ENCODE measurements at places on chromosomes 7 and 10.

DNA sequence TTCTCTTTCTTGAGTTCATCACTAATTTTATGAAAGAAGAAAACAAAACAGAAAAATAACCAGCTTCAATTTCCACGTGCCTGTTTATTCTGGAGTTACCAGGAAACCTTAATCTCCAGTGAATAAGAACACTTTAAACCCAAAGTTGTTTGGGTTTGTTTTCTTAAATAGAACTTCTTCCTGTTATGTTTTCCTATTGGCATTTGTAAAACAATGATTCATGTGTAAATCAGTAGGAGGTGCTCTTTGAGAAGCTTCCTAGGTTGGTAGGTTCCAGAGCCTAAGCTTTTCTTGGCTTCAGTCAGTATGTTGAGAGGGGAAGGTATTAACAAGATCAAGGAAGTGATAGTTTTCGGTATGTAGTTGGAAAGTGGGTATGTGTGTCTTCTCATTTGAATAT, 119.0 kb downstream of the BICC1 start:
- DNase-seq: no peak

GRCh38 chr7:55774327-55775050, 88.1 kb downstream of the SEPTIN14 start:
- DNase-seq: peak; percentile 33

DNA sequence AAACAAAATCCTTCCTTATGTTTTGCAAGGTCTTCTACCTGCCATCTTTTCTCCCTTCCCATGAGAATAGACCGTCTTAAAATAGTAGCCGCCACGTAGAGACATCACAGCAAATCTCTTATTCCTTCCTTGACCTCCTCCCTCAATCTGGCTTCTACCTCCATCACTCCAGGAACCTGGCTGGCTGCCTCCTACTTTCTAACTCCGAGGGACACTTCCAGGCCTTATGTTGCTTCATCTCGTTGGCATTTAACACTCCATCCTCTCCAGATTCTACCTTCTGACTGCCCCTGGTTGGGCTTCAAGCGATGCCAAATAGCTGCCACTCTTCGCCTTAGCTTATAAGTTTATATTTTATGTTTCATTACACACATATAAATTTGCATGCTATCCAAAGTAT, 26.4 kb upstream of the CALN1 start:
- DNase-seq: no peak

DNA sequence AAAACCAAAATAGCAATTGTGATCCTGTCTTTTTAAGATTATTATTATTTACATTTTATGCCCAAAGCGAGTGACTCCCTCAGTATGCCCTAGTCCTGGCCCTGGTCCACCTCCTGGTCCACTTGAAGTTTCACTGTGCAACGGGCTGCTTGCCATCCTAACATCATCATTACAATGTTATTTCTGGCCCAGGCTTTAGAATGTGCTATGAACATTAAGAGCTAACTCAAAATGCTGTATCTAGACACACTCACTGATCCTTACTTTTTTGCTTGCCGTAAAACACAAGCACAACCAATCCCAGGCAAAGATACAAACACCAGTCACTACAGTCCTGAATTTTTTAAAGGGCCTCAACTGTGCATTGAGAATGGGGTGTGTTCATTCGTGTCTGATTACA, 38.4 kb downstream of the RHOBTB1 start:
- DNase-seq: no peak

DNA sequence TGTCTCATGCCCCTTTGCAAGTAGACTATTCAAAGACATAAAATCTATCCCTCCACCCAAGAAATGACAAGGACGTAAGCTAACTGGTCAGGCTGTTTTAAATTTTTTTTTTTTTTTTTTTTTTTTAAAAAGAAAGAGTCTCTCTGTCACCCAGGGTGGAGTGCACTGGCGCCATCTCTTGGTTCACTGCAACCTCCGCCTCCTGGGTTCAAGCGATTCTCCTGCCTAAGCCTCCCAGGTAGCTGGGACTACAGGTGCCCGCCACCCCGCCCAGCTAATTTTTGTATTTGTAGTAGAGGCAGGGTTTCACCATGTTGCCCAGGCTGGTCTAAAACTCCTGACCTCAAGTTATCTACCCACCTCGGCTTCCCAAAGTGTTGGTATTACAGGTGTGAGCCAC, 11.2 kb downstream of the TRA2A start:
- no peak for DNase-seq

DNA sequence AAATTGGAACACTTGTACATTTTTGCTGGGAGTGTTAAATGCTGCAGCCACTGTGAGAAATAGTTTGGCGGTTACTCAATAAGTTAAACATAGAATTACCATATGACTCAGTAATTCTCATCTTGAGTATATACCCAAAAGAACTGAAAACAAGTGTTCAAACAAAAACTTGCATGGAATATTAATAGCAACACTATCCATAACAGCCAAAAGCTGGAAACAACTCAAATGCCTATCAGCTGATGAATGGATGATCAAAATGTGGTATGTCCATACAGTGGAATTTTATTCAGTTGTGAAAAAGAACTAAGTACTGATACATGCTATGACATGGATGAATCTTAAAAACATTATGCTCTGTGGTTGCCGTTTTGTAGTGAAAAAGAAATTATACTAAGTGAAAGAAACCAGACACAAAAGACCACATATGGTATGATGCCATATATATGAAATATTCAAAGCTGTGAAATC, 63.0 kb upstream of the SP4 start:
- DNase-seq: no peak

DNA sequence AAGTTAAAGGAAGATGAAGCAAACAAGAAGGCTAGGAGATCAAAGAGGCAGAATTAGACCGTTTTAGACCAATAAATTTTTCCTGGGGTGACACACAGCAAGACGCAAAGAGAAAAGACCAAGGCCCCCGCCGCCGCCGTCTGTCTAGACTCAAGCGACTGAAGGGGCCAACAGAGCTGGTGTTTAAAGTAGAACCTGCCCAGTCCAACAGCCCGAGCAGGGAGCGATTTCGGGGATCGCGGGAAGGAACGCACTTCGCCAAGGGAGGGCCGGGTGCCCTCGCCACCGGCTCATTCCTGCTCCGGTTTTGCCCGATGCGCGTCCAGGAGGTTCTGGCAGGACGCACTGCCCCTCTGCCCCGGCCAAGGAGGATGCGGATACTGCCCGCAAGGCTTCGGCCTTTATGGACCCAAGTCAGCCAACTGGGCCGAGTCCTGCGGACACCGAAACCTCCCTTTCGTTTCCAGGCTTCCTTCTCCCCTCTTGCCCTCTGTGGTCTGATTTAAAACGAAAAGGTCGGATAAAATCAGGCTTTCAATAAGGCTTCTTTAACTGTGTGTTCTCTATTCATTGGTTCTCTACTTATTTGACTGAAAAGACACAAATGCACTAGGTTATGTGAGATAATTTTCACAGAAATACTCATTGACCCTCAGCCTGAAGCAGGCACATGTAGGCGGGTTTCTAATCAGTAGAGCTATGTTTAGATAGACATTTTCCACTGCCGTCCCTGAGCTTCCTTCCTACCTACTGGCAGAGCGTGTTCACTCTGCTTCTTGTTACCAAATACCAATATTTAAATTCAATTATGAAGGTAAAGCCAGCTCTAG, 2.2 kb upstream of the HOXA7 start:
- no peak for DNase-seq

DNA sequence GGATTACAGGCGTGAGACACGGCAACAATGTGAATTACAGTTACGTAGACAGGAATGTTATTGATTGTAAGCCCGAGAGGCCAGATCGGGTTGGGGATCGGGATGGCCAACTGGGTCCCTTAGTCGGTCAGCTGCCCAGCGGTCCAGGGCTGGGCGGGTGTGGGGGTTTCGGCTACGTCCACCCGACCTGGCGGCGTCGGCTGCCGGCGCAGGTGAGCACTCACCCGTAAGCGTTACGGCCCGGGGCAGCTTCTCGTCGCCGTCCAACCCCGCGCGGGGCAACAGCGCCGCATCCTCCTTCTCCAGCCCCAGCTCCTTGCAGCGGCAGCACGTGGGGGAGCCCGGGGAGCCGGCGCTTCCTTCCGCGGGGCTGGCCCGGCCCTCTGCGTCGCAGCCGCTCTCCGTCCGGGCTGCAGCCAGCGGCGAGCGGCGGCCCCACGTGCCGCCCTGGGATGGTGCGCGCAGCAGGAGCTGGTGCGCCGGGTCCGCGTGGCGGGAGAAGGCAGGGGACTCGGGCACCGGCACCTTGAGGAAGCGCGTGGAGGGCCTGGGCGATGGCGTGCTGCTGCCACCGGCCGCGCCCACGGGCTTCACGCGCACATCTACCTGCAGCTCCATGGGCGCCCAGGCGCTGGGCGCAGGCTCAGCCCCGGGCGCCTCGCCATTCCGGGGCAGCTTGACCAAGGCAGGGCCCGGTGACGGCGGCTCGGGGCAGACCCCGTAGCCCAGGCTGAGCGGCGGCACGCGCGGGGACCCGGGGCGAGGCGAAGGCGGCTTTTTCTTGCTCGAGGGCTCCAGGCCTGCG, 609 bp downstream of the KLRG2 start:
- no peak for DNase-seq

Measured in NCI-H1092 (cell line).